ELF-1 (cell line): ENCODE measurements at places on chromosomes 2 and 18.

- DNase-seq: no peak
These were observed 205.2 kb upstream of the HDAC4 start for GRCh38 chr2:239605976-239606375.

- peak; percentile 87 for DNase-seq
These were observed 14.0 kb downstream of the ANXA4 start for GRCh38 chr2:69755862-69756467.

- DNase-seq: peak; percentile 61
These were observed 29.1 kb upstream of the EPC2 start for GRCh38 chr2:148615381-148615841.

DNA sequence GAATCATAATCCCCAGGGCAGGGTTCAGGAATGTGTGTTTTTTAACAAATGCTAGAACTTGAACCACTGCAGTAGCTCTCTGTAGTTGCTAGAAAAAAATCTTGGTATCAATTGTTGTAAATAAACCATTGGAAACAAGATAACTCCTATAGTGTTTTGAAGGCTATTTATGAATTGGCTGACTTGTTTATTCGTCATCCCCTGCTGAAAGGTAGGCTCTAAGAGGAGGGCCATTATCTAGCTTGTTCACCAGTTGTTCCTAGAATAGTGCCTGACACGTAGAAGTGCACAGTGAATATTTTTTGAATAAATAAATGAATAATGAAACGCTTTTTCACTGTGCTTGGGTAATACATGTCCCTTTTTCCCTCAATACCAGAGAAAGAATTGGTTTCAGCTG lies 211.4 kb downstream of the BABAM2 start:
- no peak for DNase-seq

- no peak for DNase-seq
These were observed 180.9 kb downstream of the PDE1A start for GRCh38 chr2:182245963-182246362.

GRCh38 chr18:23827681-23828080 lies 138.4 kb downstream of the LAMA3 start:
- DNase-seq: no peak

DNA sequence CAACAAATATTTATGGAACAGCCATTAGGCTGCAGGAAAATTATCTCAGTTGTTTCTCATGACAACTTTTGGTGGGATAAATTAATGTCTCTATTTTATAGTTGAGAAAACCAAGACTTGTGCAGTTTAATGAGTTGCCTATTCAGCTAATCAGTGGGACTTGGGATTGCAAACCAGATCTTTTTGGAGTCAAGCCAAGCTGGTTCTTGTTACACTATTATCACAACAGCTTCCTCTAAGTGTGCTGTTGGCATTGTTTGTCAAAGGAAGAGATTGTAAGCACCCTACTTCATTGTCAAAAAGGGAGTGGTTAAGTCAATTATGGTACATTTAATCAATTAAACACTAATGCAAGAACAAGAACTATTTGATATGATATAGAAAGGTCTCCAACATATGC lies 119.2 kb downstream of the PAX3 start:
- DNase-seq: no peak

- DNase-seq: no peak
These were observed 49.1 kb downstream of the CCDC195 start for GRCh38 chr2:224666951-224667553.

GRCh38 chr18:49934457-49934856 lies 121.1 kb upstream of the ACAA2 start:
- DNase-seq: no peak

- DNase-seq: peak; percentile 46
These were observed 43.4 kb downstream of the ZNF516 start for GRCh38 chr18:76451396-76452331.

DNA sequence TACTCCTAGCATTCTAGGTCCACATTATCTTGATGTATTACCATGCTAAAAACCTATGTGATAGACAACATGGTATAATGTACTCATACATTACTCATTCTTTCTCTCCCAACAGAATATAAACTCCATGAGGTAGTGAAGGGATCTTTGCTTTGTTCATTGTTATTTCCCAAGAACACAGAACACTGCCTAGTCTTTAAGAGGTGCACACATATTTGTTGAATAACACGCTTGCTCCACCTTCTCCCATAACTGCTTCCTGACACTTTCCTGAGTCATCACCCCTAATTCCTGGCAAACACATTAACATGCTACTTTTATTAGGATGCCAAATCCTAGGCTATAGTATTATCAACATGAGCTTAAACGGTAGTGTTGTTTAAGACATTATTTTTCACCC lies 41.3 kb downstream of the REV1 start:
- DNase-seq: no peak

DNA sequence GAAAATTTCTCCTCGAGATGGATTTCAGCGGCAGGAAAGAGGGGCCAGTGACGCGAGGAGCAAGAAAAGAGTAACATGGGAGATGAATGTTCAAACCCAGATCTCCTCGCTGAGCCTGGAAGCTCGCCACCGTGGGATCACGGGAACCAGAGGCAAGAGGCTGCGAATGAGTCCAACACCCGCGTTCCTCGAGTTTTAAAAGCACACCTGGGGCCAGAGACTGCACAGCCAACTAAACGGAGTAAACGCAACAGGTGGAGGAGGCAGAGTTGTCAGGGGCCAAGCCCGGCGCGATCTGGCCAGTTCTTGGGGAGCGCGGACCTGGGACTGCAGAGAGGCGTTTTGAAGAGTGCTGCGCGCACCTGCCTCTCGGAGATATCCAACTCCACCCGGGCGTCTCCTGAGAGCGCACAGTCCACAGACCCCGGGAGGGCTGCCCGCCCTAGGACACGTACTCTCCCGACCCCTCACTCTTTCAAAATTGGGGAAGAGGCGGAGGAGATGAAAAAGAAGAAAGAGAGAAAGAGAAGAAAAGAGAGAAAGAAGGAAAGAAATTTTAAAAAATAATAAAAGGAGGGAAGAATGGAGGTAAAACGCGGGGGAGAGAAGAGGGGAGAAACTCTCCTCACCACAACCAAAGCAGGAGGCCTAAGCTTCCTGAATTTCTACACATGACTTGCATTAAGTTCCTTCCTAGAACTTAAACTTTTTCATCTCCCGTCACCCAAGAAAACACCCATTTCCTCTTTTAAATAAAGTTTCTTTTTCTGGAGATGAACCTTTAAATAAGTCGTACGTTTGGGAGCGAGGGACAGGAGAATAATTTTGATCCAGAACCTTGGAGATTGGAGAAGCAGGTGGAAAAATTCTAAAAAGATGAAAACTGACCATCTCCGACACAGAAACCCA lies 5.3 kb upstream of the PAX3 start:
- peak; percentile 55 for DNase-seq

GRCh38 chr2:134988994-134989605 lies 58.1 kb downstream of the MAP3K19 start:
- no peak for DNase-seq

DNA sequence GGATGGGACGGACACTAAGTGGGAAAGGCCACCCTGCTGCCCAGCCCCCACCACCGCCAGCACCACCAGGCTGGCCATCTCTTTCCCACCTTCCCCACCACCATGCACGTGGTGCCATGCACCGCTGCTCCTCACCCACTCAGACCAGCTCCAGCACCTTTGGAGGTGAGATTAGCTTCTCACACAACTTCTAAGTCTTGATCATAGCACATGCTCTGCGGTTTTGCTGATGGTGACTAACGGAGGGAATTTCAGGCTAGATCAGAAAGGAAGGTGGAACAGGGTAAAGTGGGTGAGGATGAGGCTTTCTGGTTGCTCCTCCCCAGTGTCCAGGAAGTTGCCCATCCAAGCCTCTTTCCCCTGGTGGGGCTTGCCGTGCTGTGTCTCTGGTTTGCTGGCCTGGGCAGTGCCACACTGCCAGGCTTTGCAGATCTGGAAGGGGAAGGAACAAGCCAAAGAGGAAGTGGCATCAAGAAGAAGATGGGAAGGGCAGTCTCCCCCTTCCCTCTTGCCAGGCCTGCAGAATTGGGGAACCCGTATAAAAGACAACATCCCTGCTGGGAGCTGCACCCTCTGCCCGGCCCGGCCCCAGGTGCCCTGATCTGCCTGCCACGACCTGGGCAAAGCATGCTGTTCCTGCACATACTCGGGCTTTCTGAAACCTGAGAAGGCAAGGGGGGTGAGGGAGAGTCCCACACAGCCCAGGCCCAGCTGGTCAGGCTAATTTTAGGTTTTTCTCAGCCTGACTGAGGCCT lies 44.3 kb upstream of the CAB39 start:
- DNase-seq: no peak

- DNase-seq: no peak
These were observed 17.5 kb downstream of the NCAPH start for GRCh38 chr2:96353032-96353561.

GRCh38 chr2:16010011-16010410 lies 69.7 kb downstream of the MYCN start:
- DNase-seq: no peak

GRCh38 chr2:64251497-64252250 lies 107.5 kb upstream of the PELI1 start:
- DNase-seq: peak; percentile 84

DNA sequence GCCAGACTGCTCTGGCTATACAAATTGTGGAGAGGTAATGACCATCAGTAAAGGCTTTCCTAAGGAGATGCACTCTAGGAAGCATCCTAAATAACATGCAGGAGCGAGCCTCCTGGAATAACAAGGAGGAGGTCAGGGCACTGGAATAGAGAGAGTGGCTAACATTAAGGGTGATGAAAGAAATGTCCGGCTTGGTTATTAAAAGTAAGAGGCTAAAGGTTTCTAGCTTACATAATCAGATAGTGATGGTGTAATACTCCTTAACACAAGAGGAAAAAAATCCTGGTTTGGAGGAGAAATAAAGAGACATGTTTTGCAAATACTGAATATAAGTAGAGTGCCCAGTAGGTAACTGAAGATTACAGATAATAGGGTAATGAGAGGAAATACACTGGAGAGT lies 365.7 kb downstream of the ZEB2 start:
- no peak for DNase-seq

GRCh38 chr2:151315381-151315903 lies 26.0 kb upstream of the NMI start:
- peak; percentile 57 for DNase-seq

DNA sequence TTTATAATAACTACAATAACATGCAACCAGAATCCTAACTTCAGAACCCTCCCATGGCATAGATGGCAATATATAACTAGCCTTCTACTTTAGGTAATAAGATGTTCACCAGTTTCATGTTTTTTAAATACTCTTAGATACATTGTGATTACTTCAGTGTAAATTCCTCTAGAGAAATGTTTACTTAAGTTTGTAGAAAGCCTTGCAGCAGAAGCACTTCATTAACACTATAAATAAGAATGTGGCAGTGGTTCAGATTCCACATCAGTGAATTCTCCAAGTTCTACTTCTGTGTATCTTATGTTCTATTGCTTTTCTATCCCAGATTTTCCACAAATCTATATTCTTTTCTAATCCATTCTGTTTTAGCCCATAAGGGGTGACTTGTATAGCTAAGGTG lies 1.2 kb upstream of the RAD51AP2 start:
- no peak for DNase-seq

GRCh38 chr2:202423139-202423538 lies 47.0 kb downstream of the BMPR2 start:
- DNase-seq: no peak

DNA sequence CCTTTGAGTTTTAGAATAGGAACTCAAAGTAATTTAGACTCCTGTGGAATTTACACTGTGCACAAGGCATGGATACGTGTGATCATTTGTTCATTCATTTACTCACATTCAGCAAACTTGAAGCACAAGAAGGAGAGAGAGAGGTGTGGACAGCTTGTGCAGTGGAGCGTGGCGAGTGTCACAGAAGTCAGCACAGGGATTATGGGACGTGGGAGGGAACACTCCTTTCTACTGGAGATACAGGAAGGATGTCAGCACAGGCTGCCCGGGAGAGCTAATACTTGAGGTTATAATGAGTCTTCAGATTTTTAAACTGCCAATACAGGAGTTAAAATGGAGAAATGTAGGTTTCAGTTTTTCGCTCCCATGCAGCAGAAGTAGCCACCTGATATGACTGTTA lies 7.0 kb downstream of the FAM228A start:
- no peak for DNase-seq

- no peak for DNase-seq
These were observed 46.7 kb downstream of the RPL37A start for GRCh38 chr2:216545359-216545758.

DNA sequence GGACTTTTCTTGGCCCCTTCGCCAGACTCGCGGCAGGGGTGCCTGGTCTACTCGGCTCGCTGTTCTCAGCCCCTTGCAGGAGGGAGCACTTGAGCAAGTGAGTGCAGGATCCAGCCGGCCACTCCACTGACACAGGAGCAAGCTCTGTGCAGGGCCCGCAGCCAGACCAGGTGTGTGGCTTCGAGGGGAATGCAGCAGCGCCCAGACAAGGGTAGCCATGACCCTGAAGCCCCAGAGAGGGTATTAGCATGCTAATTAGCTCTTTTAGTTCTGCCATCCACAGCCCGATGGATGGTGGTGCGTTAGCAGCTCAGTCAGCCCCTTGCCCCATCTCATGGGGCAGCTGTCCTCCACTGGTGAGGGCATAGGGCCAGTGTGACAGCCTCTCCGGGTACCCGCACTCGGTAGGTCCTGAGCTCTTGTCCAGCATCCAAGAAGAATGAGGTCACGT lies 103.2 kb upstream of the HS6ST1 start:
- DNase-seq: no peak

- no peak for DNase-seq
These were observed 40.7 kb downstream of the IL1R2 start for GRCh38 chr2:102032368-102033030.

DNA sequence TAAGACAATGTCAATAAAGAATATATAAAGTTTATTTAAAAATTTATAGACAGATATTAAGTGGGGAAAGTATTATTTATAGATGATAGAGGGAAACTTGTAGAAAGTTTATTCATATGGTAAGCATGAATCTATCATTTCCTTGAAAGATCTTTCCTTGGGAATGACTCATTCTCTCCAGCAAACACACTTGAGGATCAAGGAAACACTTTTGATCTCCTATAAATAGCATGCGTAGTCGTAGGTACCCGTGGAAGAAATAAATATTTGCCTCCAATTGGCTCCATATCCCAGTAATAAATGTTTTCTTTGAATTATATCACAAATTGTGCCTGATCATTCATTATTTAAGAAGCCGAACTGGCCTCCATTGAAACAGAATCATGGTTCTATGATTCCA lies 483.4 kb downstream of the RNF144A start:
- DNase-seq: no peak

GRCh38 chr2:40346535-40347354 lies 105.1 kb downstream of the SLC8A1 start:
- no peak for DNase-seq

- DNase-seq: peak; percentile 71
These were observed 567.0 kb upstream of the SOX11 start for GRCh38 chr2:5125017-5125730.

- DNase-seq: peak; percentile 72
These were observed 11.0 kb upstream of the ZNF24 start for GRCh38 chr18:35355140-35355618.
